ENCODE measurements at places on chromosomes 6 and 20.

- no peak for DNase-seq
Observed at GRCh38 chr20:56222201-56222600, 26.3 kb upstream of the MC3R start.

- peak; percentile 20 for DNase-seq
Observed at GRCh38 chr20:8132484-8133309, 631 bp downstream of the PLCB1 start.

DNA sequence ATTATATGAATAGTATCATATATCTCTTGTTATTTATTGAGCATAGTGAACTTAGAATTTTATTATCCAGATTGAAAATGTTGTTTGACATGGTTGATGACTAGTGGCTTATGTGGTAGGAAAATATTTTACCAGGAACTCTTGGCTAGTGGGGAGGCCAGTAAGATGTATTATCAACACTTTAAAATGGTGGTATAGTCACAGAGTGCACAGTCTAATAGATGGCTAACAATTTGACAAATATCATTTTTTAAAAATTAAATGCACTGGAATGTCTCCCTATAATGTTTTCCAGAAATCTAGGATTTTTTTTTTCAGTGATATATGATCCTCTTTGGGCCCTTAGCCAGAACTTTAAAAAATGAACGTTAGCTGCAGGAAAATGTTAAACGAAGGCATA, 26.9 kb upstream of the EYA4 start:
- DNase-seq, result no peak

DNA sequence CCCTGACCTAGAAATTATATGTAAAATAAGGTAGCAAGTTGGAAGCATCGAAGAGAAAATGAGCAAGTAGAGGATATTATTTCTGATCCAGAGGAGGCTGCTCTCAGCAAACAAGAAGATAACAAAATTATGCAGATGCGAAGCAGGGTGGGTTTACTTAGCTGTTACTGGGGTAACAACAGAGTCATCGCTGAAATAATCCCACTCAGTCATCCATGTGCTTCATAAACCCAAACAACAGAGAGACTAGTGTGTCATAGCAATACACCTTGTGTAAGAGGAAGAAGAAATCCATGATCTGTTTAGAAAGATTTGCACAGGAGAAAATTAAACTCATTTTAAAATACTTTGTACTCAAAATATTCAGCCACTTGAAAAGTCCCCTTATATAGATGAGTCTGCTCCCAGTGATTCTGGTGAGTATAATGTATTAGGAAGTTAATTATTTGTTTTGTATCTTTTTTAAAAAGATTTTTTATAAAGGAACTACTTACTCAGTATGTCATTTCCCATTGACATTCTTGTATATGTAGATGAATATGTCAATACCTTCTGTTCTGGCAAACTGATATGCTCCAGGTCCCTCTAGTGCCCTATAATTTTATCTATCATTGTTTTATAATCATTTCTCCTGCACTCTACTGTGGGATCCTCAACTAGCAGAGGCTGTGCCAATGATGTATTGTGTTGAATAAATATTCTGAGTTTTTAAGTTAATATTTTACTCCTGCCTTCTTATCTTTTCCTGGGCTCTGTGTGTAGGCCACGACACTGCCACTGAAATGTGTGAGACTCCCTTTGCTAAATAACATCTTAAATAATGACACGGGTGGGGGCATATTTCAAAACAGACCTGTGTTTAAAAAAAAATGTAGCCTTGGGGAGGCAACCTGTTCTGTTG, 8.6 kb upstream of the HIVEP2 start:
- DNase-seq, result no peak

GRCh38 chr20:21512634-21513180, 1.2 kb downstream of the NKX2-2 start:
- DNase-seq, result no peak
